ENCODE measurements at places on chromosomes 16 and 17. TPM values are rescaled to one million over a fixed set of nuclear protein-coding genes. Genes with fewer than 3 reads are reported as not detected.

Gene KRT20
- not detected for total RNA-seq

Gene MPP3
- 6.9 TPM for total RNA-seq

Gene HBM
- not detected for total RNA-seq

Gene ZP2
- total RNA-seq: not detected

Gene DNAI2
- total RNA-seq: not detected

Gene KRTAP3-1
- not detected for total RNA-seq

Measured in fibroblast of lung (primary cell).